Fibroblast of mammary gland (primary cell): ENCODE measurements at places on chromosomes 5 and 9.

DNA sequence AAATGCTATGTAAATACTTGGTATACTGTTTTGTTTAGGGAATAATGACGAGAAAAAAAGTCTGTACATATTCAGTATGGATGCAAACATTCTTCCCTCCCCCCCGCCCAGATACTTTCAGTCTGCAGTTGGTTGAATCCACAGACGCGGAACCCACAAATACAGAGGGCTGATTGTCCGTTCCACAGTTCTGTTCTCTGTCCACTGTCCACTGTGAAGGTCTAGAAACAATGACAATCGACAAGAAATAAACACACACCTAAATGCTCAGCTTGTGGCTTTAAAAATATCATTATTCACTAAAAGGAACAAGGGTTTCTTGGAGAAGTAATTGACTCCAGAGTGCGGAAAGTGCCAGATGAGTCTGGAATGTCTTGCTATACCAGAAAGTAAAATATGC, 109.1 kb downstream of the TMEM161B start:
- no peak for DNase-seq

GRCh38 chr9:79945016-79945415, 373.3 kb downstream of the TLE4 start:
- peak; percentile 34 for DNase-seq

GRCh38 chr9:119322184-119322583, 47.1 kb downstream of the BRINP1 start:
- peak; percentile 8 for DNase-seq

DNA sequence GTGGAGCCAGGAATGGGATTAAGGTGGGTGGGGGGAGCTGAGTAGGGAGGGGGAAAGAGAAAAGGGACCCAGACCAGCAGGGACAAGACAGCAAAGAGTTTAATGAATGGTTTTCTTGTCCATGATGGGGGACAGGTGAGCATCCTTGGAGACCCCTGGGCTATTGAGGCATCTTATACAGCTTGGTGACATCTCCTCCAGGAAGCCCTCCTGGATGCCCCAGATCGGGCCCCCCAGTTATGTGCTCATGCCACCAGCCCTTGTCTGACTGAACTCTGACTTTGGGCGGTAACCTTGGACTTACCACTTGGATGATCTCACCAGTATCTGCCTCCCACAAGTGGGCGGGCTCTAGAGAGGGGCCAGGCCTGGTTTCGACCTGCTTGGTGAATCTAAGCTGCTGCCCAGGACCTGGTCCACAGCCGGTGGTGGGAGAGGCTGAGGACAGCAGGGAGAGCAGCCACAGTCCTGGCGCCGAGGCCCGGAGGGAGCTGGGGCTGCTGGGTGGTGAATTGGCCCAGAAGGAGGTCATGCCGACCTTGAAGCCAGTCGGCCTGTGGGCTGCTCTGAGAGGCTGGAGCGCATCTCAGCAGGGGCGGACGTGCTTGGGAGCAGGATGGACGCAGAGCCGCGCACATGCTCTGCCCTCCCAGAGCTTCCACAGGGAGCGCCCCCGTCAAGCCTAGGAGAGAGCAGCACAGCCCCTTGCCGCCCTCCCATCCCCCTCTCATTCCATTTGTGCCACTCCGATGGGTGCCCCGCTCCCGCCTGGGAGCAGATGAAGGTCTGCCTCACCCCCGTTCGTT, 36.2 kb downstream of the UNC5A start:
- peak; percentile 11 for DNase-seq

DNA sequence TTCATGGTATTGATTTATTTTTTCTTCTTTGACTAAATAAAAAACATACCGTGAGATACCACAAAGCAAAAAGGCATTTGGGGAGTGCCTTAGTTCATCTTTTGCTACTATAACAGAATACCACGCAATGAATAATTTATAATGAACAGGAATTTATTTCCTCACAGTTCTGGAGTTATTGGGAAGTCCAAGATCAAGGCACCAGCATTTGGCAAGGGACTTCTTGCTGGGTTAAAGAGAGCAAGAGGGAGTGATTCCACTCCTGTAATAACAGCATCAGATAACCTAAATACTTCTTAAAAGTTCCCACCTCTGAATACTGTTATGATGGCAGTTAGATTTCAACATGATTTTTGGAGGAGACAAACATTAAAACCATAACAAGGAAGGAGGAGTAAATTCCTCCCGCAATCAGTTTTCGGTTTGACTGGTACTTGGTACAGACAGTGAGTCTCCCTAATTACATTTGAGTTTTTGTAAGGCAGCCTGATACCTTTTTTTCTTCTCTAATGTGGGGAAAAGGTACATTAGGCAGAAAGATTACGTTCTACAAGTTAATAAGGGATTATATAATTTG, 8.8 kb upstream of the OMD start:
- DNase-seq = no peak

DNA sequence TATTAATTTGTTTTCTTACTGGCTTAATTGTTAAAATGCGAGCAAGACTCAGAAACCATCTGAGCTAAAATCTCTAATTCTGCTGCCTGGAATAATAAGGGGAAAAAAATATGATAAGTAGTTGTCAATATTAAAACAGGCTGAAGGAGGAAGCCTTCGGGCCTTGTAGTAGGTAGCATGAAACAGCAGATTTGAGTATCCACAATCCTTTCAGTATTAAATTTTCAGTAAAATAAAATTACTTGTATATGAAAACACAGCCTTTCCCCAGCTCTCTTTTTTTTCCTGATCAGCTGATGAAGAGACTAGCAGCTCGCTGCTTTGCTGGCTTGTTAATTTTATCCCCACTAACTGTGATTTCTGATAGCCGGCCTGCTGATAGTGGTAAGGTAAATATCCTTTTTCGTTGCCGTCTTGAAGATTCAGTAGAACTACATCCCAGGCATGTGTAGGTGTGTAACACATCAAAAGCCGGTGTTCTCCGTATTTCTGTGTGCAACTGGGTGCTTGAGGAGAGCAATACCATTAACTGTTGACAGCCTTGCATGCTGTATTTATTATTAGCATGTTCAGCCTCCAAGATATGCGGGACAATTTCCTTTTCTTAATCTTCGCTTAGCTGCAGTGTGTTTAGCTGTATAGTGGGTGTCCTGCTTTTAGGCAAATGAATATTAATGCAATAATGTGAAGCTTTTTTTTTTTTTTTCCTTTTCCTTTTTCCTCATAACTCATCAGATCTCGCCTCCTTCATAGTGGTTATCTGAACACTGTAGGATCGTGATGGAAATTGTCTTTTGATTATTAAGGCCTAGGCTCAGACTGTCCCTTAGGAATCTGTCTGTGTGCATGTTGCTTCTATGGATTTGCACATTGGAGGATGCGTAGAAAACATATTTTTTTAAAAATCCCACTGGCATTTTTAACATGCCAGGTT, 144.6 kb downstream of the SMARCA2 start:
- peak; percentile 43 for DNase-seq

- no peak for DNase-seq
These were observed 21.5 kb downstream of the SLC6A7 start for GRCh38 chr5:150211156-150212030.

DNA sequence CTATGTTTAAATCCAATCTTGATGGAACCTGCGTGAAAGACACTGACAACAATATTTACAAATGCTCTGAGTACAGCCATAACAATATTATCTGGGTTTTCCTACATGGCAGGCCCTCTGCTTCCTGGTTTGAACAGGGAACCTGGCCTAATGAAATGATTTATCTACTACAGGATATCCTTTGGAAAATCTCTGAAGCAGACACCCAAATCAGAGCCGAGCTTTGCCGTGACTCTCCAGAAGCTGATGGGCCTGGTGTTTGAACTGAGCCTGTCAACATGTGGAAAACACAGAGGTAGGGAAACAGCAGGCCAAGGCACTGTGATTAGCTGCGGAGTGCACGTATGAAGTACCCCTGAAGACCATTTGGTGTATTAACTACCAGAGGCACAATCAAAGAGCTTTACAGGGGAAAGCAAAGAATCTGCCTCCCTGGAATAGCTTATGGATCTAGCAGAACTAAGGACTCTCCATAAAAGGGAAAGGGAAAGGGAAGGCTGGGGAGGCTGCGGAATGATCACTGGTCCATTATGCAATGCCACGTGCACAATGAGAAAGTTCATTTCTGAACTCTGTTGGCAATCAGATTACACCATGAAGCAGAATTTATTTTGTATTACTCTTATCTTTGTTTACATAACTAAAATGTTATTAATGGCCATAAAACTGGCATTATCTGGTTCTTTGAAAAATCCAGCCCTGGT, 321.9 kb downstream of the EBF1 start:
- no peak for DNase-seq

DNA sequence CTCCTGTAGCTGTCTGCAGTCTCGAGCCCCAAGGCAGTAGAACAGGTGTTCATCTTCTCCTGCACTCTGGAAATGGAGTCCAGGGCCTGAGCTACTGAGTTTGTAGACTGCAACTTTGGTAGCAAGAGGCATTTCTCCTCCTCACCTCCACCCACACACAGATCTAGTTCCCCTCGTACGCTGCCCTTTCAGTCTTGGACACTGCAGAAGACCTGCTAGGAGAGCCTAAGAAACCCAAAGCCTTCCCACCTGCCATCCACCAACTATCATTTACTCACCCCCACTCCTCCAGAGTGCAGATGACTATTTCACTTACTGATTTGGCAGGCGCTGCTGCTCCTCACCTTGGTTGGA, 59.0 kb downstream of the KCNIP1 start:
- no peak for DNase-seq

GRCh38 chr5:158433634-158434033, 574.7 kb upstream of the CLINT1 start:
- DNase-seq = no peak

DNA sequence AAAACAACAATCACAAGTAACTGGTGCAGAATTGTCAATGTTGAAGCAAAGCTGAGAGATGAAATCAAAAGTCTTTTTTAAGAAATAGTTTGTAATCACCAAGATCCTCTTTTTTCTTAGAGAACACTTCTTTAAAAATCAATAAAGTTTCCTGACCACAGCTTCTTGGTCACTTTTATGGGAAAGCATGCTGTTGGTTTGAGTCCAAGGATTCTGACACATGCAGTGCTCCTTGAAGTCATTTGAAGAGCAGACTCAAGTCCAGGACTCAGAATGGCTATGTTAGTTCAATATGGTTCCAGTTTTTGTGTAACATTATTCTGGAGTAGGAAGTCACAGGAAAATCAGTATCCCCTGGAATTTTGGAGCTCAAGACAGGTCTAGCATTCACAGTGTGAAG, 480.6 kb downstream of the NR2F1-AS1 start:
- DNase-seq = peak; percentile 85

GRCh38 chr9:116423149-116423548, 264.0 kb upstream of the TRIM32 start:
- no peak for DNase-seq

GRCh38 chr9:127909839-127910273, 7.0 kb downstream of the ST6GALNAC4 start:
- no peak for DNase-seq

DNA sequence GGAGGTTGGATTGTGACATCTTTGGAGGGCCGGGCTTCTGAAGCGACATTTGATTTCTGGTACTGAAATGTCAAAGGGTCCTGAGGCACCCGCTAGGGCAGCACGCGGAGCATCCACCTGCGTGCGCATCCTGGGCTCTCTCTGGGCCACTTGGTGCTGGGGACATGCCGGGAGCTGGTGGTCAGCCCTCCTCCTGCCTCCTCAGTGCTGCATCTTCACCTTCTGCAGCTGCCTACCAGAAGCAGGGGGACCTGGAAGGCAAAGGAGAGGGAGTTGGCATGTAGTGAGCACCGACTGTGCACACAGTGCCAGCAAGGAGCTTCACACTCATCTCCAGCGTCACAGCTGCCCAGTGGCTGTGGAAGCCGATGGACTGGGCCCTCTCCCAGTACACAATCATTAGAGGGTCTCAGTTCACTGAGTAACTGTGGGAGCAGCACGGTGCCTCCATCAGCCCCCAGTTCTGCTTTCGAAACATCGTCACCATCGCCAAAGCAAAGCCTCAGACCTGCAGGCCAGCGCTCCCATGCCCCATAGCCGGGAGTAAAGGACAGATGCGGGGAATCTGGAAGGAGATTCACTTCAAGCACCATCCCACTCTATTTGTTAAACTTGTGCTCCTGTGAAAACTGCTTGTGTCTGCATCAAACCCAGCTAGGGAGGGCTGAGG, 138.4 kb downstream of the KCNIP1 start:
- DNase-seq = no peak

DNA sequence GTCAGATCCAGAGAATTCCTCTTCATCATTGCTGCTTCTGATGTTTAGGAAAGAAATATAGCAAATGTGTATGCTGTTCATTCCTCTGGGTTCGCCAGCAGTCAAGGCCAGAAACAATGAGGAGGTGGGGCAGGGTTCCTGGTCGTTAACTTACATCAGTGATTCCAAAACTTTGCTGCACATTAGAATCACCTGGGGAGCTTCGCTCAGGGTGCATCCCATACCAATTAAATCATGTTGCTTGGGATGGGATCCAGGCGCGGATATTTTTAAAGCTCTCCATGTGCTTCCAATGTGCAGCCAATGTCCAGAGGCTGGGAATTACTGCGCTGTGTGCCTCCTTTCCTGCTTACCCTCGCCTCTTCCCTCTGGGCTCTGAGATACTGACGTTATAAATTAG, 227.9 kb upstream of the KLF9 start:
- no peak for DNase-seq

DNA sequence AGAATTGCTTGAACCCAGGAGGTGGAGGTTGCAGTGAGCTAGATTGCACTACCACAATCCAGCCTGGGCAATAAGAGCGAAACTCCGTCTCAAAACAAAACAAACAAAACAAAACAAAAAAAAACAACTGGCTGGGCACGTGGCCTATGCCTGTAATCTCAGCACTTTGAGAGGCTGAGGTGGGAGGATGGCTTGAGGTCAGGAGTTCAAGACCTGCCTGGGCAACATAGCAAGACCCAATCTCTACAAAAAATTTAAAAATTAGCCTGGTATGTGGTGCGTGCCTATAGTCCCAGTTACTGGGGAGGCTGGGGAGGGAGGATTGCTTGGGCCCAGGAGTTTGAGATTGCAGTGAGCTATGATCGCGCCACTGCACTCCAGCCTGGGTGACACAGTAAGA, 23.3 kb upstream of the WDR5 start:
- no peak for DNase-seq

- DNase-seq = no peak
These were observed 28.4 kb downstream of the ABO start for GRCh38 chr9:133246562-133246961.

DNA sequence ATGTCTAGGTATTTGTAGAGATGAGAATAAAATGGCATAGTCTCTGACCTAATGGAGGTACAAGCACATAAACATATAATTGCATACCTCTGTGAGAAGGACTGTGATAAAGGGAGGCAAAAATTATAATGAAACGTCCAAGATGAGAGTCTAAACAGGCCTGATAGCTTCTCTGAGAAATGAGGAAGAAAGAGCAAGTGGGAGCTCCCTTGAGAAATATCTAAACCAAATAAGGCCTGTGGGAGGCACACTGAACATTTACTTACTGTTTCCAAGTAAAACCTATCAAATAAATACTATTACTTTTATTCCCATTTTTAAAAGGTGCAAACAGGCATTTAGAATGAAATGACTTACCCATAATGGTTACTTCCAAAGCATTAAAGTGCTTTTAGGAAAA, 125.6 kb upstream of the PAPPA start:
- DNase-seq = peak; percentile 54
